KBM-7 (cell line): ENCODE measurements at places on chromosomes 11 and 22.
A peak's percentile ranks its signal among the peaks of the same experiment; 100 is the strongest.

- no peak for DNase-seq
These were observed 3.9 kb downstream of the RHBDD3 start for GRCh38 chr22:29263791-29264276.

DNA sequence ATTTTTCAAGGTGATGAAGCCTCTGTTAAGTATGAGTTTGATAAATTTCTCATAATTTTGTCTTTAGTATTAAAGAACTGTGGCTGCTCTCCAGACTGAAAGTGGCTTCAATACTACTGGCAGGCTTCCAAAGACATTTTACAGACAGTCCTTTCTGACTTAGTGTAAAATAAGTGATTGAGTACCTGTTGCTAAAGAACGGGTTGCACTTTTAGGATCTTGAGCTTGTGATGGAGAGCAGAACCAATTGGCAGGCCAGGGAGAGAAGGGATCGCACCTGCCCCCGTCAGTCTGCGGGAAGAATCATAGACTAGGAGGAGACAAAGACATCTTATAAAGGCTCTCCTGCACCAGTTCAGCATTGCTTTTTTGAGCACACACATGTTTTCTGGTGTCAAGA, 4.4 kb downstream of the NCAM1 start:
- no peak for DNase-seq

DNA sequence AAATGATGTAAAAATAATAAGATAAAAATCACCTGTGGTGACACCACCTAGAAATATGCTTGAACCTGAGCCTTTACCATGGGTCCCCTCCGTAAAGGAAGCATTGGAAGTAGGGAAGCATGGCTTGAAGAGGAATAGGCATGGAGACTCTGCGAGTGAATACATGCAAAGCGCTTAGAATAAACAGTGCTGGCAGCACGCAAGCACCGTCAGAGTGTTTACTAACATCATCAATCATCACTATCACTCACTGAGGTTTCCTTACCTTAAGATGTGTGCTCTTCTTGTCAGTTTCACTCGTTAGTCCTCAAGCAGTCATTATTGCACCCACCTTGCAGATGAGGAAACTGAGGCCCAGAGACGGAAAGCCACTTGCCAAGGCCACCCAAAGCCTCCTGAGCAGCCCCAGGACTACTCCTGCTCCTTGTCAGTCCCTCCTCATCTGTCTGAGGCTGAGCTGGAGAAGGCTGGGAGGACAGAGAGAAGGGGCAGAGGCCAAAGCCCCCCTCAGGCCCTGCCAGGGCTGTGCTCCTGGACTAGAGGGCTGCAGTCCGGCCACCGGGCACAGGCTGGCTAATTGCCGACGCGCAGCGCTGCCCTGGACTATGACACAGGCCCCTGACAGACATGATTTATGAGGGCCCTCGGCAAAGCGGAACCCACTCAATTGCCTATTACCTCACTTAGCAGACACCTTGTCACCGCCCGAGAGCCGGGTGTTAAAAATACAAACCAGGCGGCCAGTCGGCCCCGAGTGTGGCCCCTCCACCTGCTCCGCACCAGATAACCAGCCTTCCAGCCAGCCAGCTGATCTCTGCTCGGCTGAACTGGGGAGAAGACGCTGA, 168.9 kb downstream of the MN1 start:
- DNase-seq, result peak; percentile 25

GRCh38 chr11:66408488-66409214, 12.2 kb upstream of the NPAS4 start:
- DNase-seq, result peak; percentile 95

GRCh38 chr11:70931430-70931829, 320.9 kb downstream of the SHANK2 start:
- DNase-seq, result no peak

DNA sequence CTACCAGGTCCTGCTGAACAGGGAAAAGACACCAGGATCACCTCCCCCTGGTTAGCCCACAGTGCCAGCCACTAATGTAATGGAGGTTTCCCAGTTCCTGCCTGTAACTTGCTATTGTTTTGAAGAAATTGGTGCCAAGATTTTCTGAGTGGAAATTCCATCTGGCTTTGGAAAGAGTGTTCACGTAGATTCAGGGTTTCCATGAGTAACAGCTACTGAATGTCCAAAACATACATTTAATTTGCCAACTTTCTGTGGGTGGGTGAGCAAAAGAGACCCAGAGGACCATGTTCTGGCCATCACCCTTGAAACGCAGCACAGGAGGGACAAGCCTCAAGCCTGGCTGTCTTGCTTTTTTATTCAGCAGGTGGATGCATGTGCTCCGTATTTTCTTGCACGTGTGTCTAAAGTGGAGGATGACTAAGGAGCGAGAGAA, 8.8 kb upstream of the DKK3 start:
- no peak for DNase-seq
